Osteoblast (primary cell): ENCODE measurements at places on chromosomes 11 and 22. TPM values are rescaled to one million over a fixed set of nuclear protein-coding genes. Genes with fewer than 3 reads are reported as not detected.

DNA sequence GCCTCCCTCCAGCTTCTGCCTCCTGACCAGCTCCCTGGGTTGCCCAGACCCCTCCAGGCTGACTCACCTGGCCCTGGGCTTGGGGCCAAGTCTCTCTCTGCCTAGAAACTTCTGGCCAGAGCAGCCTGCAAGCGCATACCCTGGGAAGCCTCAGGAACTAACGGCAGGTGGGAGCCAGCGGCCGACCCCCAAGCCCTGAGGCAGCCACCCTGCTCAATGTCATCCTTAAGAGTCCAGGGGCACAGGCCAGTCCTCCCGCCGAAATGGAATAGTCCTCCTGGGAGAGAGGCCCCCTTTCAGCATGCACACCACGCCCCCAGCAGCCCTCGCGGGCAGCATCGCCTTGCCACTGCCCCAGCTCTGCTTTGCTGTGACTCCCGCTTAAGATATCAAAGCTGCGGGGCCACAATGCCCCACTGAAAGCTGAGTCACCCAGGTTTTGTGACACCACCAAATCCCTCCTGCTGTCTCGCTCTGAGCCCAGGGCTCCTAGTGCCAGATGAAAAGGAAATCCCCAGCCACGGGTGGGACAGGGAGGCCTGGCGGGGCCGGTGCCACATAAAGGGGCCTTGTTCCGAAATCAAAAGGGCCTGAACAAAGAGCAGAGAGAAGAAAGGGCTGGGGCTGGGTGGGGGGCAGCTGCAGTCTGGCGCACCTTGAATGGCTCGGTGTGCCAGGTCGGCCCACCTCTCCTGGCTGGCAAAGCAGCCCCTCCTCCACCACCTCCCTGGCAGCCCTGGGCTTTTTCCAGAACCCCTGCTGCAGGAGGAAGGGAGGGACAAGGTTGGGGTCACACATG, 21.4 kb upstream of the FGF3 start:
- DNase-seq, result peak; percentile 56

SEPTIN3 gene
- 0.29 and 0.36 TPM in 2 replicates for total RNA-seq

OR4D5 gene
- not detected in 2 replicates for total RNA-seq

CPT1B gene
- 1.8 and 2.1 TPM in 2 replicates for total RNA-seq

DNA sequence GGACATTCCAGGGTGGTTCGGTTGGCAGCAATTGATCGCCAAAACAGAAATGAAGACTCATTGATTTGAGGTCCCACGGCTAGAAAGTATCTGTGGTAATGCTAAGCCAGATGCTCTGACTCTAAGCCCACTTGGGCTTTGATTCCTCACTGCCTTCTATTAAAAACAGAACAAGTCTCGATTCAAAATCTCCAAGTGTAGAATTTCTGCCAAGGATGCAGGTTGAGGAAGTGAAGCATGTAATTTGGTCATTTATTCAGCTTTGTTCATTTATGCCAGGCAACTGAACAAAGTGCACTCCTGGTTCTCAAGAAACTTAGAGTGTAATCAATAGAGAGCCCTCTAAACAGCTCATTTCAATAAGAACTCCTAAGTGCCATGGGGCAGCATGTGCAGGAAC, 2.3 kb upstream of the CEP295 start:
- no peak for DNase-seq

GRCh38 chr22:47304854-47305253, 542.4 kb downstream of the TBC1D22A start:
- DNase-seq, result no peak

OR5A1 gene
- total RNA-seq, result not detected in 2 replicates

GRCh38 chr11:65857500-65857852, 504 bp downstream of the CFL1 start:
- no peak for DNase-seq

KCNK4 gene
- 0.29 and 0.36 TPM in 2 replicates for total RNA-seq

DNA sequence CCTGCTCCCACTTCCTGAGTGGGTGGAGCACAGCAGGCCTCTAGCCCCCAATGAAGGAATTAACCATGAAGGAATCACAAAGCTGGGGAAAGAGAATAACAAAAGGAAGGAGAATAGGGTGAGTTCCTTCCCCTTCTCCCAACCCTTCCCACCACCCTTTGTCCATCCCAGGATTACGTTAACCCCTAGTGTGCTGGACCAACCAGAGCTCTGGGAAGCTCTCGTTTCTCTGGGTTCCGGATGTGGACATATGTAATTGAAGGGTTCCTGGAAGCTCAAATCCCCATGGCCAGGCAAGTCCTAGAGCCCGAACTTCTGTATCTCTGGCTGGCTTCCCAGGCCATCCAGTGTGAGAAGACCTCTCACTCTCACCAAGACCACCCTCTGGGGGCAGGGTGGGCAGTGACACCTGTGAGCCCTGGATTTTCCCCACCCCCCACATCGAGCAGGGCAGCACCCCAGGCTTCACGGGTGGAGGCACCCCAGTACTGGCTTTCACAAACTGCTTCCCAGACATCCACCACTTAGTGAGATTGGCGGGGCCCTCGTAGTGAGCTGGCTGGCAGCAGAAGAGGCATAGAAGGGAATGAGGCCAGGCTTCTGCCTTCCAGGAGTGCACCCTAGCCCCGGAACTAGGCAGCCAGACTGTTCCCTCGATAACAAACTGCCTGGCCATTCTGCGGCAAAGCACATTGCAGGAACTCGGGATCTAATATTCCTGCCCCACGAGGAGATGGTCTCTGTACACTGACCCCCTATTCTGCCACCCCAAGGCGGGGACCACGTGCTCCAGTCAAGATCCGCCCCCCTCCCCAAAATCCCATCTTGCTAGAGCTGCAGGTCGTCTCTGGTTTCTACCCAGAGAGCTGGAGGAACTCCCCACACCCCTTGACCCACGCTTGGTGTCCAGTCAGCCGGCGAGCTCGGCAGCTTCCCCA, 2.1 kb downstream of the NECTIN1 start:
- peak; percentile 77 for DNase-seq

- no peak for DNase-seq
Observed at GRCh38 chr11:35343033-35343598, 76.2 kb downstream of the SLC1A2 start.

- no peak for DNase-seq
Observed at GRCh38 chr11:60241786-60242185, 1.2 kb downstream of the MS4A4E start.

DNA sequence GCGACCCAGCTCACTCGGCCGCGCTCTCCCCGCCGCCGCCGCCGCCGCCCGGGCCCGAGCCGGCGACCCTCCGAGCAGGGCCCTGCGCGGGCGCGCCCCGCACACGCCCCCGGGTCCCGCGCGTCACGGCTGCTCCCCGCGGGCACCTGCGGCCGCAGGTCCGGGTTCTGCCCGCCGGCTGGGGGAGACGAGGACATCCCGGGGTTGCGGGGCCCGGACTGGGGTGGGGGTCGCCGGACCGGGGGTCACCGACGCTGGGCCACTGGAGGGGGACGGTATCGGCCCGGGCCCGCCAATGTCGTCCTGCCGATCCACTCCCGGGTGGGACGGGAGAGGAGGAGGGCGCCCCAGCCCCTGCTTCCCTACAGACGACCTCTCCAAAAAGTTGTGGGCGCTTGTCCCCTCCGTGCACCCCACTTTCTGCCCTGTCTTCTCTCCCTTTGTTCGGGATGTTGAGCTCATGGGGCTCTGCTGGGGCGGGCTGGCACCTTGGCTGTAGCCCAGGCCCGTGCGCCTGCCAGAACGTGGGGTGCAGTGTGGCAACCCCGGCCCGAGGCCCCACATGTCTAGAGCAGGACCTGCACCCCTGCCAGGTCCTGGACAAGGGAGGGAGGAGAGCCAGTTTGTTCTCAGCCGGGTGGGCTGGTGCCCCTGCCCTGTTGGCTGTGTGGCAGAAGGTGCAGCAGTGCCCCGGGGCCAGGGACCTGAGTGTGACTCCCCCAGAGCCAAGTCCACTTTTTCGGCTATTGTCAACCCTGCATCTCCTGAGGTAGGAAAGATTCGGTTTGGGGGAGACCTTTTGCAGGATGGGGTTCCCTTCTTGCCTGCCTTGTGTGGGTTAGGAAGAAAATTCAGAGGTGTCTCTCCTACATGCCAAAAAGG, 40.2 kb upstream of the CELSR1 start:
- peak; percentile 91 for DNase-seq

GRCh38 chr11:79088967-79089366, 351.9 kb downstream of the TENM4 start:
- DNase-seq, result no peak

TREH gene
- not detected in 2 replicates for total RNA-seq

TEX54 gene
- not detected in 2 replicates for total RNA-seq
